ENCODE measurements at places on chromosomes 1 and 21.

DNA sequence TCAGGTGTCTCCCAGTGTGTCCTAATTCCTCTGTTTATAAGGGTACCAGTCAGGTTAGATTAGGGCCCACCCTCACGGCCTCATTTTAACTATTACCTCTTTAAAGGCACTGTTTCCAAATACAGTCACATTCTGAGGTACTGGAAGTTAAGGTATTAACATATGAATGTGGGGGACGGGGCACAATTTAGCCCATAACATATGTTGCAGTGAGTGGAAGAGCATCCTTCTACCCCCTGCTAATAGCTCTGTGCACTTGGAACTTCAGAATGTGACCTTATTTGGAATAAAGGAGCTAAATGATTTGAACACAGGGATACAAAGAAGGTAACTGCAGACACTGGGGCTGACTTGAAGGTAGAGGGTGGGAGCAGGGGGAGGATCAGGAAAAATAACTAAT lies 67.3 kb upstream of the ADGRL2 start:
- no peak for DNase-seq

- DNase-seq, result no peak
Observed at GRCh38 chr21:42081931-42082381, 10.8 kb downstream of the UMODL1 start.

DNA sequence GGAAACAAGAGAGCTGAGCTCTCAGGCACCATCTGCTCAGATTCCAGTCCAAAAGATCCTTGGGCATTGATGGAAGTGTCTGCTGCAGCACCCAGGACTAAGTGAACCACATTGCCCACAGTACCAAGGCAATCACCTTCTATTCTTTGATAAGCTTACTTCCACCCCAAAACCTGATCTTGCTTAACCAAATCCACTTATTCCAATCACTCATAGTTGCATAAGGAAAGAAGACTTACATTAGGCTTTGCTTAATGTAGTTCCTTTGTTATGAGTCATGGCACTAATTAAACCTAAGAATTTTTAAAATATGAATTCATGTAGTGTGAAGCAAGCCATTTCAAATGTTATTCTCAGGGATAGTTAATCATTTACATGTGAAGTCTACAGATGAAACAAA lies 84.5 kb downstream of the UCHL5 start:
- no peak for DNase-seq

GRCh38 chr1:150256198-150256553 lies 1.4 kb upstream of the CA14 start:
- DNase-seq, result no peak

- DNase-seq, result no peak
Observed at GRCh38 chr21:31289702-31290101, 54.4 kb downstream of the TIAM1 start.

DNA sequence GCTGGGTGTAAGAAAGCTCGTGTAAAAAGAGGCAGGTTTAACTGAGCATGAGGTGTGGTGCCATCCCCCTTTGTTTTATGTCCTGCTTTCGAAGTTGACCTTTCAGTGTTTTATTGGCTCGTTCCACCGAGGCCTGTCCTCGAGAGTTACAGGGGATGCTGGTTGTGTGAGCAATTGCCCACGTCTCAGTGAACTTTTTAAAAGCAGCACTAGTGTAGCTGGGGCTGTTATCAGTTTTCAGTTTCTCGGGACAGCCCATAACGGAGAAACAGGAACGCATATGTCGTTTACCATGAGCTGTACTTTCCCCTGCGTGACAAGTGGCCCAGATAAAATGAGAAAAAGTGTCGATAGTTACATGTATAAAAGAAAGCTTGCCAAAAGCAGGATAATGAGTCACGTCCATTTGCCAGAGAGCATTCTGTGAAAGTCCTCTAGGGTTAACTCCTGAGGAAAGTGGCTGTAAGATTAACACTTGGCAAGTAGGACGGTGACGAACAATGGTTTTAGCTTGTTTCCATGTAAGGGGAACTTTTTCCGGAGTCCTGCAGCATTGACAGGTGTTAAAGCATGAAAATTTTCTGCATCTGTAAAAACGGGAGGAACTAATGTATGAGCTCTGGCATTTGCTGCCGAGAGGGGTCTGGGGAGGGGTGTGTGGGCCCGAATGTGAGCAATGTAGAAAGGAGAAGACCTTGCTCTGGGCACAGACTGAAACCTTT lies 7.8 kb upstream of the LRRC47 start:
- DNase-seq, result no peak

DNA sequence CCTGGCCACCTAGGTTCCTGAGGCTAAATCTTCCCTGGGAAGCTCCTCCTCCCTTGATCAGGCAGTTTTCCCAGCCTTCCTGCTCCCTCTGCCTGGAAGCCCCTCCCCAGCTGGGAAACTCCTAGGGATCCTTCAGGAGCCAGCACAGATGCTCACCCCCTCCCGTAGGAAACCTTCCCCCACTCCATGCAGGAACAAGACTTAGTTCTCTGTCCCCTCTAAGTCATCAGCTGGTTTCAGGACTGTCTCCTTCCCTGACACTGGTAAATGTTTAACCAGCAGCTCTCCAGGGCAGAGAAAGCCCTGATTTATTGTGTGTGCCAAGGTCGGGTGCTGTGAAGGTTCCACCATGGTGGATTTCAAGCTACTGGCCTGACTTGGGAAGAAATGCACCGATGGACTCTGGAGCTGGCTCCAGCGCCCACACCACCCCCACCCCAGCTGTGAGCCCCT lies 25.0 kb downstream of the TTC39A start:
- no peak for DNase-seq

GRCh38 chr1:228034954-228035837 lies 28.4 kb downstream of the WNT3A start:
- DNase-seq, result no peak

DNA sequence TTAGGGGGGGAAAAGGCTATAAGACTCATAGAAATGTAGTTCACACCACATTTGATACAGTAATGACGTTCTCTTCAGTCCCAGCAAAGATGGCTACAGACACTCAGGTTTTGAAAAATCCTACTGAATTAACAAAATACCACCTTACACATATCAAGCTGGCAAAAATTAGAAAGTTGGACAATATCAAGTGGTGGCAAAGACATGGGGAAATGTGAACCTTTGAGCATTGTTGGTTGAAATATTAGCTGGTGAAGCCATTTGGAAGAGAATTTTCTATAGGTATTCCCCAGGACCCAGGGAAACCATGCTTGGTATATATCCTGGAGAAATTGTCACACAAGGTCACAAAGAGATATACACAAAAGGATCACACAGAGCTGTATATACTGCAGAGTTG lies 163.0 kb downstream of the ADSS2 start:
- DNase-seq, result no peak

- DNase-seq, result no peak
Observed at GRCh38 chr1:235852887-235853286, 13.8 kb downstream of the LYST start.

DNA sequence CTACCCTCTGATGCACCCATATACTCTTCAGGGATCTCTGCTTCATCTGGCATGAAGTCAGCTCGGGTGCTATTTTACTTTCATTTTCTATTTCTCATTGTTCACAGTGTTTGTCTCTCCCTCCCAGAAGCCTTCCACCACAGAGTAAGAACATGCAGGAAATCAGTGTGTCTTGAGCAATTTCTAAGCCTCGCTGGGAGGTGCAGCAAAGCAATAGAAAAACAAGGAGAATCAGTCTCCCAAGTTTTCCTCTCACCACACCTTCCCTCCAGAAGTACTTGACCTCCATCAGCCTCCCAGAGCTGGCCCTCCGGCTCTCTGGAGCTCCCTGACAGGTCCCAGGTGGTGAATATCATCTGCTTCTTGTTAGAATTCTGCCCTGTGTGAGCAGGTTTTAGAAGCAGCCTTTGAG lies 594.7 kb upstream of the CAMK1G start:
- DNase-seq, result no peak

GRCh38 chr1:82755671-82756070 lies 954.9 kb downstream of the ADGRL2 start:
- no peak for DNase-seq

DNA sequence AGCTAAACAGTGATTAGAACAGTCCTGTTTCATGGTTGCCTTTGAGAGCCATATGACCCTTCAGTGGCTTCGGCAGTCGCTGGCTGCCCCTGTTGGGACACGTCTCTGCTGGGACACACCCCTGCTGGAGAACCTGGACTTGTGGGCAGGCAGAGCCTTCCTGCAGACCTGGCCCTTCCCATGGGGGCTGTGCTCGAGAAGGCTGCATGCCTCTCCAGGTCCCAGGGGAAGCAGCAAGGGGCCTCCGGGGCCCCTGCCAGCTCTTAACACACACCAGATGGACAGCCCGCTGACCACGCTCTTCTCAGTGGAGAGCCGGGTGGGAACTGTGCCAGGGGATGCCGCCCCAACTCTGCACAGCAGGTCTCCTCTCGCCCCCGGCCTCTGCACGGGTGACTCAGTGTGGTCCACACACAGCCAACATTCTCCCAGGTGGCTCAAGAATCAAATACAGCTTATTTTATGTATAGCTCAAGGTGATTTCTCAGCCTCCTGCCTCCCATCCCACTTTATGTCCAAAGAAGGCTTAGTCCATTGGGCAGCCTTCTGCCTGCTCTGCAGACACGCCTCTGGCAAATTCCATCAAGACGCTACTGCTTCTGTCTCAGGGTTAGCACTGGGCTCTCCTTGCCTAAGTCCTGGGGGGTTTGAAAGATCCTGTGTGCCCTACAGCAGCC lies 450.8 kb downstream of the KIF26B start:
- no peak for DNase-seq

- no peak for DNase-seq
Observed at GRCh38 chr21:45293220-45293725, 5.6 kb upstream of the POFUT2 start.

- peak; percentile 22 for DNase-seq
Observed at GRCh38 chr1:180881806-180882509, 30.7 kb upstream of the KIAA1614 start.

- no peak for DNase-seq
Observed at GRCh38 chr1:119829625-119830024, 18.4 kb upstream of the REG4 start.

DNA sequence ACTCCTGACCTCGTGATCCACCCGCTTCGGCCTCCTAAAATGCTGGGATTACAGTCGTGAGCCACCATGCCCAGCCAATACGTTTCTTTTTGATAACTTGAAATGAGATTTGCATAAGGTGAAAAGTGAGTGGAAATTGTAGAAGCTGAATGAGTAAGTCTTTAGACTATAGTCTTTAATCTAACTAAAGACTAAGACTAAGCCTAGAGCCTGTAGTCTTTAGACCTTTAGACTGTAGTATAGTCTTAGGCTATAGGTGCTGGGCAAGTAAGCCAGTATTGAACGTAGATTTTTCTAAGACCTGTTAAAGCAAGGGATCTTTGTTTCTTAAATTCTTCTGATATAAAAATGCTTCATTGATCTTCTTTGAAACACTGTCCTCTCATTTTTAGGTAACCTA lies 12.1 kb downstream of the PPP2R5A start:
- DNase-seq, result no peak

DNA sequence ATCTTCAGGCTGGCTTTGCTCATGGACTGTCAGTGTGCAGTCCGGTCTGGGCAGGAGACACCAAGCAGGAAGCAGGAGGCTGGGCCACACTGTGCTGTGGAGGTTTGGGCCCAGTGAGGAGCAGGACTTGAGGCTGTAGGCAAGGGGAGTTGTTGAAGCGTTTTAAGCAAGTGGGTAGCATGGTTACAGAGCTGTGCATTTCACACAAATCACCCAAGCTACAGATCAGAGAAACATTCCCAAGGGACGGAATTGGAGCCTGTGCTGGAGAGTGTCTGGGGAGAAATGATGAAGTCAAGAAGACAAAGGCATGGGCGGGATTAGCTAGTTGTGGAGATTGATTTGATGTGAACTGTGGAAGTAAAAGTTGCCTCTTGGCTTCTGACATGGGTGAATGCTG lies 60.9 kb downstream of the KIF21B start:
- DNase-seq, result no peak

DNA sequence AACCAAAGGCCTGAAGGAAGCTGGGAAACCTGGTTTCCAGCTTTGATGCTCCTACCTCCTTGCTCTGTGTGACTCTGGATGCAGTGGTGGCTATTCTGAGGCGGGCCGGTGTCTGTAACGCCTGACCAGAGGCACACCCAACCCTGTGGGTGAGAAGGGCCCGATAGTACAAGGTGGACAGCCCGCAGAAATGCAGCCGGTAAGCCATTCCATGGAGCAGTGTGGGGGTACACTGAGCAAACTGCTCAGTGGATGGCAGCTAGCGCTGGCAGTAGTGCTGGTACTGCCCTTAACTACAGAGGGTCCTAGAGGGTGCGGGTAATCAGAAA lies 36.0 kb downstream of the AHDC1 start:
- DNase-seq, result no peak

- DNase-seq, result no peak
Observed at GRCh38 chr1:95475686-95476457, 241.9 kb downstream of the RWDD3 start.
